ENCODE measurements at places on chromosomes 4 and X. TPM values are rescaled to one million over a fixed set of nuclear protein-coding genes. Genes with fewer than 3 reads are reported as not detected.

- no peak for ATAC-seq
Measured at GRCh38 chr4:234178-234577, 71.1 kb downstream of the ZNF732 start.

- ATAC-seq, result no peak
Measured at GRCh38 chr4:36582198-36582597, 300.8 kb downstream of the DTHD1 start.

DNA sequence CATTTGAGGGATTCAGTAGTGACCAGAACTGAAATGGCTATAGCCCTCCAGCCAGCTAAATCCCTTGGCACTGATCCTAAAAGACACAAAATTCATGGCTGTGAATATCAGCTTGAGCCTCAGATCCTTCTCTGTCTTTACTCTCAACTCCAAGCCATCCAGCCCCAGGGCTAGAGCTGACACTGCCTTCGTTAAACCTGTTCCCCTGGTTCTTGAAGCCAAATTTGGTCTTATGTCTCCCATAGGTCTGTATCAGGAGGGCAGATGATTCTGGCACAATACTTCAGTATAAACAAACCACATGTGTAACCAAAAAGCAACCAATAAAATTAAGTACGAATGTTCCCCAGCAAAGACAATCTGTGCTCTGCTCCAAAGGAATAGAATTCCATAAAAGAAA lies 78.0 kb downstream of the ANOS1 start:
- no peak for ATAC-seq

GRCh38 chr4:26936284-26937065 lies 75.8 kb downstream of the STIM2 start:
- peak; percentile 35 for ATAC-seq

Gene PHKA1
- total RNA-seq, result 4.2 TPM

Measured in activated T-helper 17 cell treated with anti-CD3 and anti-CD28 coated beads, Interleukin-2, amount 50 U/mL, for 72 hours (primary cell).